Glomerular endothelial cell (primary cell): ENCODE measurements at places on chromosomes 7 and 10. TPM values are rescaled to one million over a fixed set of nuclear protein-coding genes. Genes with fewer than 3 reads are reported as not detected.

DNA sequence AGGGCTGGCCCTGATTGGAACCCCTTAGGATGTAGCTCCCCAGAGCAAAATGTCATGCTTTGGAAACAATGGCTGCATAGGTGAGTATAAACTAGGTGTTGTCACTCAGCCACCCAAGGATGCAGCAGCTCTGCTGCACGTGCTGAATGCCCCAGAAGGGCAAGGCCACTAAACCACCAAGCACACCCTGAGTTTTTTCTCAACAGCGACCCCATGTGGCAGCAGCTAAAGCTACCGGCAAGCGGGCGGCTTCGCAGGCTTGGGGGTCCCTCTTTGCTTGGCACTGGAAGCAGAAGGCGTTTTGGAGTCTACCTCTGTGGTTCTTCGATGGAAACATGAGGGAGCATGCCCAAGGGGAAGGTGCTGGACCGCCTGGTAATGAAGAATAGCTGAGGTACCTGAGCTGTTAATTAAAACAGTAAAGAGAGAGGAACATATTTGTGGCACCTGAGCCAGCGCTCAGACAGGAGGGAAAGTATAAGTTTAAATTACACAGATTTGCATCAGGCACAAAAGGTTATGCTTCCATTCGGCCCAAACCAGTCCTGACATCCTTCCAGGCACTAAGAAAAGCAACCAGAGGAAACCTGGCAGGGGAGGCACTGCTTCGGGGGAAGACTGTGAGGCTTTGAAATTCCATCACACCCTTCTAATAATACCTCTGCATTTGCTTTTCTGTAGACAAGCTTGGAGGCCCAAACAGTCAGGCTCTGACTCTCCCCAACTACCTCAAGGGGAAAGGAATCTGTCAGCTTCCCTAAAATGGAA, 152.1 kb downstream of the GFRA1 start:
- DNase-seq = no peak

DNA sequence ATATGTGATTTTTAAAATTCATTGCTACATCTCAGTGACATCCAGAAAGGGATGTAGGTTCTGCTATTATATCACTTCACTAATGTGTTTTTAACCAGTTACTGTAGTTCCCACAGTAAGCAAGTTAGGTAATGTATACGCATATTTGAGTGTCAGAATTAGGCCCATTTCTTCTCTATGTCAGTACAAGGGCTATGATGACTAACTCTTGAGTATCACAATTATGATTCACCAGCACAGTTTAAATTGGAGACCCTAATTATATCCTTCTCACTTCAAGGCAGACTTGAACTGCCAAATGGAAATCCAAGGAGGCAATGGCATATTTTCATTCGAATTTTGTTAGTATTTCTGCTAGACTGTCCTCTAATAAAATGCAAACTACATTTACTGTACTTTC, 23.6 kb downstream of the BZW2 start:
- DNase-seq = no peak

DNA sequence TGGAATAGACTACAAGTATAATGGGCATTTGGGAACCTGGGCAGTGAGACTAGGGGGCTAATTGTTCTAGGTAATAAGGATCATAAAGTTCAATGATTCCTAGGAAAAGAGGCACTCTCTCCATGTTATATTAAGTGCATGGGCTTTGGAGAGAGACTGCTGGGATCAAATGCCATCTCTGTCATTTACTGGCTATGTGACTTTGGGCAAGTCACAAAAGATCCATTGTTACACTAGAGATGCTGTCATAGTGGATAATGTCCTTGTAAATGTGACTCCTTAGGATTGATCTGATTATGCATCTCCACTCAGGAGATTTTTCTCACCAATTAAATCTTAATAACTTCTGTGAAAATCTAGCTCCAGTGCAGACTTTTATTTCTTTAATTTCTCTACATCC, 156.3 kb upstream of the CACNA2D1 start:
- DNase-seq = no peak

DNA sequence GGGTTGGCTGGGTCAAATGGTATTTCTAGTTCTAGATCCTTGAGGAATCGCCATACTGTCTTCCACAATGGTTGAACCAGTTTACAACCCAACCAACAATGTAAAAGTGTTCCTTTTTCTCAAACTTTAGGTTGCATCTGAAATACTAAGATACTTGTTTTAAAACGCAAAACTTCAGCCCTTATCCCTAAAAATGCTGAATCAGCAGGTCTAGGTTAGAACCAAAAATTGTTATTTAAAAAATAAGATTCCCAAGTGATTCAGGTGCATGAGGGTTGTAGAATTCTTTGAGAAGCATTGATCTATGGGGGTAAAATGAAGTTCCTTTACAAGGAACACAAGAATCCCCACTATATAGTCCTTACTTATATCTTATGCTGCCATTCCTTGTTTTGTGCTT, 56.5 kb upstream of the BICC1 start:
- DNase-seq = no peak

- no peak for DNase-seq
These were observed 3.5 kb downstream of the ARID5B start for GRCh38 chr10:61904733-61905725.

GRCh38 chr7:121012919-121013318, 24.4 kb downstream of the CPED1 start:
- no peak for DNase-seq

DNA sequence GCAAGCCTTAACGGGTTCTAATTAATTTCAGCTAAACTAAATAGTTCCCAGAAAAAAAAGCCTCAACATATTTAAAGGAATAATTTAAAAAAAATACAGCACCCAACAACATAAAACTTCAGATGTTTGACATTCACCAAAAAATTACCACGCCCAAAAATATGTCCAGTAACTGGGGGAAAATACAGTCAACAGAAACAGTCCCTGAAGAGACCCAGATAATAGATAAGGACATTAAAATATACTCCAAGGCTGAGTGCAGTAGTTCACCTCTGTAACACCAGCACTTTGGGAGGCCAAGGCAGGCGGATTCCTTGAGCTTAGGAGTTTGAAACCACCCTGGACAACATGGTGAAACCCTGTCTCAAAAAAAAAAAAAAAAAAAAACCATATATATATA, 78.0 kb downstream of the BTAF1 start:
- no peak for DNase-seq

DNA sequence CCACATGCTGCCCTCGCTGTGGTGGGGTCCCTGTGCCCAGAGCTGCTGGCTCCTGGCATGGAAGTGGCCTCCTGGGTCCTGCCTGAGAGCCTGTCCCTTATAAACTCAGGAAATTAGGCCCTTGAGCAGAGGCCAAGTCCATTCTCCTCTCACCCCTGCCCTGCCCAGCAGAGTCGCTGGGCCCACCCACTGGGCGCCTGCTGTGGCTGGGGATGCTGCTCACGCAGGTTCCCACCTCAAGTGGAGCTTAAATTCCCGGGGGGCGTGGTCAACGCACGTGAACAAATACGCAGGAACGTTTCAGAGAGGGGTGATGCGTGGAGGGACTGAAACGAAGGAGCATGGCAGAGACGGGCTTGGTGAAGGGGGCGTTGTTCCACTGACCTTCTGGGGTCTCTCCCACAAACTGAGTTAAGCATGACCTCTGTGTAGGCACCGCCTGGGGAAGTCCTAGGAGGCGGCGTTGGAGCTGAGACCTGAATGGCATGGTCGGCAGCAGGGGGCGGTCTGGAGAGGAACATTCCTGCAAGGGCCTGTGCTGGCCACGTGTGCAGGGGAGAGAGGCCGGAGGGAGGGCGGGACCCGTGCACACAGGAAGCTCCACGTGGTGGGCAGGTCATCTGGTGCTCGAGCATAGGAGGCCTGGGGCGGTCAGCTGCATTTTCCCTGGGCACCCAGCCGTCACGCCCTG, 27.9 kb downstream of the FAM20C start:
- DNase-seq = no peak

DNA sequence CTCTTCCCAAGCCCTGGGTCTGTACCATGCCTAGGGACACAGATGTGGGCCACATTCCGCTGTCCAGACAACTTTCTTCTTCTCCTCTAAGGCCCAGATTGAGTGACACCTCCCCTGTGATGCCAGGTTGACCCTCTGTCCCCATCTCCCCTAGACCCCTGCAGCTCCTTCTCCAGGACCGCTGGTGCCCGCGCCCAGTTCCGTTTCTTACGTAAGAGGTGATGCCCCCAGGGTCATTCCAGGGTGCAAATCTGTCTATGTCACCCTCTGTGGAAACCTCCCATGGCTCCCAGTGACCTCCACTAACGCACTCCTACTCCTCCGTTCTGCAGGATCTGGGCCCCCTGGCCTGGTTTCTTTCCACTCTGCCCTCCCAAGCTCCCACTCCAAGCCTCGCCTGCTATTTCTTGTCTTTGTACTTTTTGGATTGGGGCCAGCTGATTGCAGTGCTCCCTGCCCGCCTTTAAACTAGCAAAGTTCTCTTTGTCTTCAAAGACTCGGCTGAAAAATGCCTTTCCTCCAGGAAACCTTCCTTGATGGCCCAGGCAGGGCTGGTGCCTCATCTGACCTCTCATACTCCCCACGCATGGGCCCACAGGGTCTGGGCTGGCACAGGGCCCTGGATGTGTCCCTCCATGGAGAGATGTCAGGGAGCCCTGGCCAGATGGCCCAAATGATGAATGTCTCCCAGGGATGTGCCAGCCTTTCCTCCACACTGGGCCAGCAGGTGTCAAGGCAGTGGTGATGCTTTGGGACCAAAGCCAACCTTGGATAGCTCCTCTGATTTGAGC, 21.3 kb upstream of the ELN start:
- no peak for DNase-seq

DNA sequence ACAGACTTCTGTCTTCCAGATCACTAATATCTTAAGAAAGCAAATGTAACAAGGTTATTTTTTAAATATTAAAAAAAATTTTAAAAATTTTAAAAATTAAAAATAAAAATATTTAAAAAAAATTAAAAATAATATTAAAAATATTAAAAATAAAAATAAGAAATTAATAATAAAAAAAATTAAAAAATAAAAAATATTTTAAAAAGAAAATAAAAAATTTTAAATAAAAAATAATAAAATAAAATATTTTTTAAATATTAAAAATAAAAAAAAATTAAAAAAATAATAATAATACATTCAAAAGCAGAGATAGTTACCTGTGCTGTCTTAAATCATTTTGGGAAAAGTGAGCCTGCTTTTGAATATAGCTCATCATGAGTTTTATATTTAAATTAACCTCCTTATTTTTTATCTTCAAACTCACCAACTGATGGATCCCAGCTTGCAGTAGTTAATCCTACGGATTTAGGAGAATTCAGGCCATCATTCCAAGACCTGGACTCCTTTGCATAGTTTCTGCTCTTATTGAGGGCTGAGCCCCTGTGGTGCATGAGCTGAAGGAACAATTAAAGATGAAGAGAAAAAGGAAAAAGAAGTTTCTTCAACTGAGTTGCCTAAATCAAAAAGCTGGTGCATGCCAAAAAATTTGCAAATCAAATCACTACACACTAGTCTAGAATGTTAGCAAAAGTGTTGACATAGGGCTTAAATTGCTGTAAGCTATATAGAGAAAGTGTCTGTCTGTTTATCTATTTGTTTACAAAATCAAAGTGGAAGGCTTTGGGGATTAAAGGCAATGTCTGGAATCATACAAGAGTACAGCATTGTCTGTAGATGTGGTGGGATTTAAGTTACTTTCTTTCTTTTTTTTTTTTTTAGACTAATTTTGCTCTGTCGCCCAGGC, 50.5 kb upstream of the ZNF438 start:
- no peak for DNase-seq

DNA sequence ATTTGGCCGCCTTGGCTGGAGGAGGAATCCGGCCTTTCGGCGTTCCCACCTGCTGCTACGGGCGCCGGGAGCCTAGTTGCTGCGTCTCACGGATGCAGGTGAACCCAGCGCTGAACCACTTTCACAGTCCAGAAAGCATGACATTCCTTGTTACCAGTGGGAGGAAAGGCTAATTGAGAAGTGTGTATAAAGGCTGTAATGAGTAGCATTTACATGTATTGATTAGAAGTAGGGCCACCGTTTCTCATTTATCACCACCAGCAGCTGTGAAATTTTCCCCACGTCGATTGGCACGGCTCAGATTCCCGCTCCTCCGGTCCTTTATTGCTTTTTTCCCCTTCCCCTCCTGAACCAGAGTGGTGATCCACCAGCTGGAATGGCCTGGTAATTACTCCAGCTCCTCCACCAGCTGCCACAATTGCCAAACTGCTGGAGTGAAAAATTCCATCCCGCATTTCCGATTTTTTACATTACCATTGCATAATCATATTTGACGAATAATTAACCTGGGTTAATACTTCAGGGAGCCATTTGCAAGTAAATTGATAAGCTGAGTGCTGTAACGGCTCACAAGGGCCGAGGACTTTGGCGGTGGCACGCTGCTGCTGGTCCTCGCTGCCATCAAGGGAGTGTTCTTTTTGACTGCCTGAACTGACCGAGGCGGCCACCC, 153.3 kb downstream of the POU6F2 start:
- no peak for DNase-seq

ARMC3 gene
- total RNA-seq = not detected in 2 replicates

ZNF804B gene
- not detected in 2 replicates for total RNA-seq

CALHM3 gene
- not detected in 2 replicates for total RNA-seq

LRIT1 gene
- not detected in 2 replicates for total RNA-seq
